ENCODE measurements at places on chromosomes 2 and 18. TPM values are rescaled to one million over a fixed set of nuclear protein-coding genes. Genes with fewer than 3 reads are reported as not detected.
A peak's percentile ranks its signal among the peaks of the same experiment; 100 is the strongest.

Gene LRPPRC
- total RNA-seq, result 72.5 TPM

Gene TRIB2
- 83.1 TPM for total RNA-seq

Gene CEP76
- total RNA-seq, result 4.8 TPM

Gene RIT2
- not detected for total RNA-seq

Gene SLC20A1
- total RNA-seq, result 19.9 TPM

Gene SCYGR4
- not detected for total RNA-seq

Gene GRP
- not detected for total RNA-seq

Gene FN1
- 188 TPM for total RNA-seq

GRCh38 chr2:239587841-239588240 is 187.0 kb upstream of the HDAC4 start:
- no peaks in the 10 kb centered on the region for H3K4me1 ChIP-seq
- H3K27ac ChIP-seq, result no peak overlapping the region
- no peaks in the 10 kb centered on the region for H3K36me3 ChIP-seq

GRCh38 chr18:69484699-69485396 is 84.2 kb downstream of the DOK6 start:
- H3K4me1 ChIP-seq, result no peaks in the 10 kb centered on the region
- DNase-seq, result no peak
- no peaks in the 10 kb centered on the region for H3K27me3 ChIP-seq

DNA sequence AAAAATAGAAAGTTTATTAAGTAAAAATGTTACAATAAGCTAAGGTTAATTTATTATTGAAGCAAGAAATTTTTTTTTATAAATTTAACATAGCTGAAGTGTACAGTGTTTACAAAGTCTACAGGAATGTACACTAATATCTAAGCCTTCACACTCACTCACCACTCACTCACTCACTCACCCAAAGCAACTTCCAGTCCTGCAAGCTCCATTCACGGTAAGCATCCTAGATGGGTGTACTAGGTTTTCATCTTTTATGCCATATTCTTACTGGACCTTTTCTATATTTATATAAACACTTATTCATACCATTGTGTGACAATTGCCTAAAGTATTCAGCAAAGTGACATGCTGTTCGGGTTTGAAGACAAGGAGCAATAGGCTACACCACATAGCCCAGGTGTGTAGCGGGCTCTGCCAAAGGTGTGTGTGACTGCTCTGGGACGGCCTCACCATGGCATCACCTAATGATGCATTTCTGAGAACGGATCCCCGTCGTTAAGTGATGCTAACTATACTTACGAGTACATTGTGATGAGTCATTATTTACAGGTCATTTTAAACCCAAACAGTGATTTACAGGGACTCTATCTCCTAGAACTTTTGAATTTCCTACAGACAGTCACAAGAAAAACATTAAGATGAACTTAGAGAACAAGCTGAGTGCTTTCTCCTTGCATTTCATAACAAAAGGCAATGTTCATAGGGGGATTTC is 76.3 kb upstream of the ID2 start:
- H3K27ac ChIP-seq, result no peak overlapping the region
- no peak for DNase-seq
- no peaks in the 10 kb centered on the region for H3K36me3 ChIP-seq

- H3K4me1 ChIP-seq, result no peaks in the 10 kb centered on the region
- DNase-seq, result no peak
- no peak overlapping the region for H3K27ac ChIP-seq
- no peaks in the 10 kb centered on the region for H3K27me3 ChIP-seq
- no peaks in the 10 kb centered on the region for H3K36me3 ChIP-seq
Observed at GRCh38 chr2:63837036-63837594, 4.6 kb upstream of the UGP2 start.

GRCh38 chr2:64679673-64680425 is 26.1 kb upstream of the SERTAD2 start:
- H3K27me3 ChIP-seq, result no peaks in the 10 kb centered on the region
- H3K4me1 ChIP-seq, result no peaks in the 10 kb centered on the region
- no peak overlapping the region for H3K27ac ChIP-seq
- no peak for DNase-seq
- no peak overlapping the region for H3K4me3 ChIP-seq

DNA sequence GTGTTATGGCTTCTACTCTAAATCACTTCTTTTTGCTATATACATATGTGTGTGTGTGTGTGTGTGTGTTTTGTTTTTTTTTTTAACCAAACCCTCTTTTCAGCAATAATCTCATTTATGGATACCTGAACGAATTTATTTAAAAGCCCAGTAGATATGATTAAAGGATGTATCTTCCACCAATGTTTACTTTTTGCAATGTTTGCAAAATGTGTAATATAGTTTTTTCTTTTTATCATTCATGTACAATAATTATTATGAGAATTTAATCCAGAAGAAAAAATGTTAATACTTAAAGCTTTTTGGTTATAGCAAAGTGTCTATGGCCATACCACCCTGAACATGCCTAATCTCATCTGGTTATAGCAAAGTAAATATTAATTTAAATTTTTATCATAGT is 1.6 kb upstream of the CNDP2 start:
- H3K27ac ChIP-seq, result no peak overlapping the region
- peaks cover 4% of the 10 kb centered on the region for H3K4me1 ChIP-seq
- DNase-seq, result no peak
- no peak overlapping the region for H3K4me3 ChIP-seq
- H3K36me3 ChIP-seq, result no peaks in the 10 kb centered on the region

GRCh38 chr2:69777786-69778105 is 35.8 kb downstream of the ANXA4 start:
- no peak for DNase-seq
- no peak overlapping the region for H3K27ac ChIP-seq
- H3K27me3 ChIP-seq, result no peaks in the 10 kb centered on the region

- no peak overlapping the region for H3K27ac ChIP-seq
- H3K36me3 ChIP-seq, result no peaks in the 10 kb centered on the region
- DNase-seq, result peak; percentile 62
- H3K27me3 ChIP-seq, result no peaks in the 10 kb centered on the region
- peaks cover 2% of the 10 kb centered on the region for H3K4me1 ChIP-seq
Observed at GRCh38 chr2:157777427-157777826, 98.7 kb downstream of the ACVR1 start.

DNA sequence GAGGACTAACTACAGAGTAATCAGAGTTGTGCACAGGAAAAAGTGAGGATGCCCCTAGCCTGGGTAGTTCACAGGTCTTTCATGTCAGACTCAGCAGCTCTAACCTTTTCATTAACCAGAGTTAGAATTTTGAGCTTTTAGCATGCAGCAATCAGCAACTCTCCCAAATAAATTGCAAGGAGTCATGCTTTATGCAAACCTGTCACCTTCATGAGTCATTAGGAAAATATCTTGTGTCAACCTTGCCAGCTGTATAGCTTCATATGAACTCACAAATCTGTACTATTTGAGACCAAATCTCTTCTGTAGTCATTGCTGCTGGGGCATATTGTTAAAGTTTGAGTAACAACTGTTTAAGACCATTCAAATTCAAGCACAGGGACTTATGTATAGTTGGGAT is 382.3 kb upstream of the NT5C1B start:
- H3K36me3 ChIP-seq, result no peaks in the 10 kb centered on the region
- no peaks in the 10 kb centered on the region for H3K27me3 ChIP-seq
- no peak overlapping the region for H3K4me3 ChIP-seq
- H3K27ac ChIP-seq, result no peak overlapping the region

DNA sequence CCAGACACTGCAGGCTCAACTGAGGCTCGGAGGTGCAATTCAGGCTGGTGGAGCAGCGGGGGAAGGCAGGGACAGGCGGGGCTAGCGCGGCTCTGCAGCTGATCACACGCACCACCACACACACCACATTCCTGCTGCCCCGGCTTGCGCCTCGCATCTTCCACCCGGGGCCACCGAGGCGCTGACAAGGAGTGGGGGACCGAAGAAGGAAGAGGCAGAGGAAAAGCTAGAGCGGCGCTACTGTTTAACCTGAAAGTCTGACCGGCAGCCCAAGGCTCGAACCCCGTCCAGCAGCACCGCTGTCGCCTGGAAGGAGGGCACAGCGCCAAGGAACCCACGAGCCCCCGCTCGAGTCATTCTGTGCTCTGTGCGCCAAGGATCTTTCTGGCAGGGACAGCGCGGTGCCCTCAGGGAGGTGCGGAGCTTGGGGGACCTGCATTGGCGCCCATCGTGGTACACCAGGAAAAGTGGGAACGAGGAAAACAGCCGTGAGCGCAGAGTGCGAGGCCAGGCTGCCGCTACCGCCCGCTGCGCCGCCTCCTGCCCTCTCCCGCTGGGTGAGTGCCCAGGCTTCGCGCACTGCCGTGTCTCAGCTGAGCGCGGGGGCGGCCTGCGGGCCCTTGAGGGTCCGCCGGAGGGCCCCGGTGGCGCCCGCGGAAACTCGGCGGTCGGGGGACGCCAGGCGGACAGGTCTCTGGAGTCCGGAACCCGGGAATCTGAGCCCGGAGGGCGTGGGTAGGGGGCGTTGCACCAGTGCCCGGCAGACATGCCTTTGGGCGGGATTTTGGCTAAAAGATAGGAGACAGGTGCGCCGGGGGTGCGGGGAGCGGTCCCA is 860 bp upstream of the KCNJ3 start:
- H3K4me3 ChIP-seq, result peak overlapping the region; percentile 28
- no peaks in the 10 kb centered on the region for H3K27me3 ChIP-seq
- no peak overlapping the region for H3K27ac ChIP-seq
- no peak for DNase-seq

- H3K4me3 ChIP-seq, result no peak overlapping the region
- no peak overlapping the region for H3K27ac ChIP-seq
- peaks cover 5% of the 10 kb centered on the region for H3K4me1 ChIP-seq
- DNase-seq, result no peak
- no peaks in the 10 kb centered on the region for H3K36me3 ChIP-seq
- no peaks in the 10 kb centered on the region for H3K27me3 ChIP-seq
Observed at GRCh38 chr2:10635430-10635829, 54.3 kb downstream of the NOL10 start.

DNA sequence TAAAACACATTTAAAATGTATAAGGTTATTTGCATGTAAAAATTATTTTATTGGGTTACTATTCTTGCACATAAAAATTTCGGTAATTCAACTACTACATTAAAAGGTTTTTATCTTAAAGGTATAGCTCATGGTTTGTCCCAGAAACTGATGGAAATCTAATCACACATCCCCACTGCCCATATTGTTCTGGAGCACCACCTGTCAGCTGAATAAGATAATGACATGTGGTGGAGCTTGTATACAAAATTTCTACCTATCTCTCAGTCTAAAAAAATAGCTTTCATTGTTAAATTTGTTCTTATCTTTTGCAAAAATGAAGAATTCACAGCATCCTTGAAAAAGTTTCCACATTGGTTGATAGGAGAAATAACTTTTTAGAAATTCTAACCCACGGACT is 18.3 kb downstream of the ERBB4 start:
- H3K27ac ChIP-seq, result no peak overlapping the region
- H3K4me1 ChIP-seq, result no peaks in the 10 kb centered on the region
- H3K36me3 ChIP-seq, result no peaks in the 10 kb centered on the region
- no peak overlapping the region for H3K4me3 ChIP-seq
- H3K27me3 ChIP-seq, result no peaks in the 10 kb centered on the region
- no peak for DNase-seq

DNA sequence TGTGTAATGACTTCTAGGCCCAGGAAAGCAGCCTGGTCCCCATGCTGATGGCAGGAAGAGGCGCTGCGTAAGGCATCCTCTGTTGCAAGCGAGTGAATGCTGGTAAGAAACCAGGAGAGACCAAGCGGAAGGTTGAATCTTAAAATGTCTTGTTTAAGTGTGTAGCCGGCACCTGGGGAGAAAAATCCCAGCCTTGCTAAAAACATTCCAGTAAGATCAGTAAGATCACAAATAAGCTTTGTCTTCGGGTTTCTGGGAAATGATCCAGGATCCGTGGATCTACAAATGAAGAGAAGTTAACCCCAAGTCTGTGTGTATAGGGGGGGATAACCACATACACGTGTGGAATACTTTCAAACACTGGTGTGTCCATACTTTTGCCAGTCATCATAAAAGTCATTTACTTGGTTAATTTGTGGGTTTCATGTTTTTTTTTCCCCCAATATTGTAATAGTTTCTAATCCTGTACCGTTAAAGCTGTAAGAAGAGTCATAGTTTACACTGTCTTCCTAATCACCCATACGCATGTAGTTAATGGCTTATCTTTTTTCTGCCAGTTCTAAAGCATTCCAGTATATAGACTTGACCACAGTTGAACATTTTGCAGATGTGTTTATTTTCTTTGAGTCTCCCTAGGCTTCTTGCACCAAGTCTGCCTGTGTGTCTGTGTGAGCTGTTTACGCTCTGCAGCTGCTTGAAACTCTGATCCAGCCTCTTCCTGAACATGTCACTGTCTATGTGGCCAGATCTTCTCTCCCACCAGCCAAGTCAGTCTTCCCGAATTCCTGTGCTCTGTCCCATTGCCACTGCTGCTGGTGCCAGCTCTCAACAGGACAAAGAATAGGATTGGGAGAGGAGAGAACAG is 135.9 kb upstream of the ARL4C start:
- H3K27ac ChIP-seq, result no peak overlapping the region
- DNase-seq, result no peak
- H3K4me3 ChIP-seq, result no peak overlapping the region

DNA sequence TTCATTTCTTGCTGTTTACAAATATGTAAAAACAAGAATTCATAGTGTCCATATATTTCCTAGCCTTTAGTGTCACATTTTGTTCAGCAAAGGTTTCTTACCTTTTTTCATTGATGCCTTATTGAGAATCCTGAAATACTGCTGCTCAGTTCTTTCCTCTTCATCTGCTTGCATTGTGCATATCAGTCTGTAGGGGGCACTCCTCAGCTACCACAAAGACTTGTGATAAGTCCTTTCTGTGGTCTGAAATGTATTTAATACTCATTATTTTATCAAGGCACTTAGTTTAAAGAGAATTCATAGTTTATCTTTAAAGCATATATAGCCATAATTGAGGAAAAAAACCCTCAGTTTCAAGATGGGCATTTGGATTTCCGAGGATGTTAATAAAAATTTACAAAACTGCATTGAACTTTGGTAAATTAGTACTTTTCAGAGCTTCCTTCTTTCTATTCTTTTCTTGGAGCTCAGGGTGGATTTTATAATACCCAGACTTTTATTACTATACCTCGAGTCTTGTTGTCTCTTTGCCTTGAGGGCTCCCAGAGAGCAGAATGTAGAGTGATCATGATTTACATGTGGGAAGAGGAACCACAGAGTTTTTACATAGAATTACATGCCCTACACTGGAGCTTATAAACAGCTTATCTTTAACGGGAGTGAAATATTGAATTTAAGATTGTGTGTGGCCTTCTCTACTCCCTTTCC is 570.1 kb downstream of the PLCL1 start:
- H3K36me3 ChIP-seq, result no peaks in the 10 kb centered on the region
- H3K4me3 ChIP-seq, result no peak overlapping the region
- no peaks in the 10 kb centered on the region for H3K27me3 ChIP-seq
- H3K4me1 ChIP-seq, result no peaks in the 10 kb centered on the region
- no peak for DNase-seq
- H3K27ac ChIP-seq, result no peak overlapping the region
